ENCODE measurements at places on chromosomes 3 and 15.

- DNase-seq, result peak; percentile 78
Measured at GRCh38 chr15:75177360-75178071, 24.2 kb upstream of the C15orf39 start.

DNA sequence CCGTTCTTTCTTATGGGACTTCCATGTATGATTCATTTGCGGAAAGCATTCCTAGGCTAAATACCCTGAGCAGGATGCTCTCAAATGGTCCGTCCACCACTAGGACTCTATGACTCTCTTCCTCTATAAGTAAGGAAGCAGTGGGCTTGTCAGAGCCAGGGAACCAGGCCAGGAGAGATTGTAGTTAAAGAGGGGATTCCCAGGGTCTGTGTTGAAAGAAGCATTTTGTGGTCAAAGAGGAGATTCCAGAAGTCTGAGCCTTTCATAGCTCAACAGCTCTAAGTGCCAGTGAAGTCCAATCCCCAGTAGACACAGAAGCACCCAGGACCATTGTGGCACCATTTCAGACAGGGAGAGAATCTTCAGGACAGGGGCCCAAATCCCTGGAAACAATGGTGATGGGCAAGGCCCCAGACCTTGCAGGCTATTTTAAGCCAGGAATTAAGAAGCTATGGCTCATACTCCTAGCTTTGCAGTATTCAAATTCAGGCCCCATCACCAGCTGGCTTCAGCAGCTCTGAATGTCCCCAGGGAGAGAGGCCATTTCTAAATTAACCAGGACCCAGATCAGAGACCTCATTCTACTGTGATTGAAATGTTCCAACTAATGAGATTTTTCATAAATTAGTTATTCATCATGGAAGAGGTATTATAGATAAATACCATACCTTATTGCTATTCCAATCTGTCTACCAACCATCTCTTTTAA, 81.7 kb downstream of the CD47 start:
- no peak for DNase-seq

- no peak for DNase-seq
Measured at GRCh38 chr3:73448761-73449301, 175.9 kb downstream of the PDZRN3 start.

DNA sequence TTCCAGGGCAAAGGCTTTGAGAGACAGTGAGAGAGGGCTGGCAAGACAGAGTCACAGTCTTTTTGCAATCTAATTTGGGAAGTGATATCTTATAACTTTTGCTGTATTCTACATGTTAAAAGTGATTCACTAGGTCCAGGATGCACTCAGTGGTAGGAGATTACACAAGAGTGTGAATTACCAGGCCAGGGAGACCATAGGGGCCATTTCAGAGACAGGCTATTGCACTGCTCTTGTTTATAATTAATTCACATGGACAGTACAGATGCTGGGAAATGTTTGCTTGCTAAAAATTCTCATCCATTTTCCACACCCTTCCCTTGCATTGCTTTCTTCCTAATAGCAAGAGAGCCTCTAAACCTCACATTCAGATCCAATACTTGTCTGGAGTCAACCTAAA, 22.6 kb upstream of the POMGNT2 start:
- DNase-seq, result no peak

DNA sequence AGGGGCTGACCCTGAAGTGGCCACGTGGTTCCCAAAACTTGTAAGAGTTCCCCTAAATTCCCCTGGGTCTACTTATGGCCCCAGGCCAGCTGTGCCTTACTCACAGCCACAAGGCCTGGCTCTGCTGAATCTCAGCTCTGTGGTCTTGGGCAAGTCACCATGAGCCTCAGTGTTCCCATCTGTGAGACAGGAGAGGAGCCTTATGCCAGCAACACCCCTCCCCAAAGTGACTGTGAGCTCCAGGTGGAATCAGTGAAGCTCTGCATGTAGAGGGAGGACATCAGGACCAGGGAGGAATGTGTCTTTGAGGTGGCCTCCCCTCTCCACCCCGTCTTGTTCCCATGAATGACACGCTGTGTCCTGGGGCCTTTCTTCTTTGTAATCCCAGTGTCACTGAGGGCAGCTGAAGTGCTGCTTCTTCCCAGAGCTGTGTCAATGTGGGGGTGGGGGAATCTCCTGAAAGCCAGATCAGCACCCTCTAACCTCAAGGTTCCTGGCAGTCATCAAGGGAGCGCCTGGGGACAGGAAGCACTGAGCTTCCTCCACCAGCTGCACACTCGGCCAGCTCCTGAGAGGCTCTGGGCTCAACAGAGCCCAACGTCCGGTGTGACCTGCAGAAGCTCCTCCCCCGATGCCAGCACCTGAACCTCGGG, 258.9 kb downstream of the UACA start:
- no peak for DNase-seq

GRCh38 chr3:182216311-182216970, 504.7 kb downstream of the SOX2 start:
- DNase-seq, result no peak
